ENCODE measurements at places on chromosomes 4 and X.

- no peak for DNase-seq
These were observed 490.9 kb upstream of the INTU start for GRCh38 chr4:127141856-127142255.

DNA sequence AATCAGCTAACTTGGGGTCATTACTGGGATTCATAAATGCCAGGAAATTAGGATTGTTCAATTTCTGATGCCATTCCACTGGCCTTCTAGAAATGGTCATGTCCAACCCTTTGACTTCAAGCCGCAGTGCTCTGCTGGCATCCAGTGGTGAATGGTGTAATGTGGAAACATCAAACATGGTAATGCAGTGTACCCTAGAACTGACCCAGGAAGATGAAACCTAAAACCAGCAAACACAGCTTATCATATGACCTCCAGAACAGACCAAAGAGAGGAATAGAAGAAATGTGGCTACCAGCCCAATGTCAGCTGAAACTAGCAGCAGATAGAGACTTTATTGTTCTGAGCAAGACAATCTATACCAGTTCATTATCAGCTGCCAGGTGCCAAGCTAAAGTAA lies 13.8 kb downstream of the CXCL13 start:
- no peak for DNase-seq

GRCh38 chrX:3963980-3964379 lies 250.5 kb upstream of the PRKX start:
- DNase-seq = no peak

GRCh38 chrX:154032160-154032559 lies 12.5 kb upstream of the IRAK1 start:
- no peak for DNase-seq

GRCh38 chrX:68997511-68997910 lies 167.7 kb downstream of the PJA1 start:
- no peak for DNase-seq

DNA sequence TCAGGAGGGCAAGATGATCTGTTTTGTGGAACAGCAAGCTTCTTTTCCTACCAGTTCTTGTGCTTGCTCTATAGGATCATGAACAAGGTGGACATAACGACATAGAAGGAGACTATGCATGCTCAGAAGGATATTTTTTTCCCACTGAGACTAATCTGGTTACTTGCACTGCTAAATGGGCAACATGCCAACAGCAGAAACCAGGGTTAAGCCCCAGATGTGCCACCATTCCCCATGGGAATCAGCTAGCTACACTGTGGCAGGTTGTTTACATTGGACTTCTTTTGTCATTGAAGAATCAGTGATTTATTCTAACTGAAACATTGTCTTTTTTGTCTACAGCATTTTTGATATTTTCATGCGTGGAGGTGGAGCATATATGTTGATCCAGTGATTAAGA lies 165.6 kb downstream of the C4orf33 start:
- DNase-seq = no peak

GRCh38 chrX:24696294-24696693 lies 2.6 kb downstream of the POLA1 start:
- DNase-seq = no peak

DNA sequence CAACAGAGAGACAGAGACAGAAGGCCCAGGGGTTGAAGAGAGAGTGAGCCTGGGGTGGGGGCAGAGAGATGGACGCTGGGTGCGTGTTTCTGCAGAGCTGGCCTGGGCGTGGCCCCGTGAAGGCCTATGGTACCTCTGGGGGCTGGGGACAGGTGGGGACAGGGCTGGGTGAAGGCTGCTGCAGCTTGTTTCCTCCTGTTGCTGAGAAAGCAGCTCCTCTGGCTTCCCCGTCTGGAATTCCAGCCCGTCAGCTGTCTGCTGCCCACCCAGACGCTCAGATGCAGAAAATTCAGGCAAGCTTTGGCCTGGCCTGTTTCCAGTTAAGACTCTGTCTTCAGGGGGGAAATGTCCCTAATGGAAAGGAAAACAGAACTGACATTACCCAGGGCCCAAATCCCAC lies 76.8 kb upstream of the PSAPL1 start:
- no peak for DNase-seq

GRCh38 chr4:139011225-139011950 lies 4.2 kb upstream of the NOCT start:
- DNase-seq = no peak

DNA sequence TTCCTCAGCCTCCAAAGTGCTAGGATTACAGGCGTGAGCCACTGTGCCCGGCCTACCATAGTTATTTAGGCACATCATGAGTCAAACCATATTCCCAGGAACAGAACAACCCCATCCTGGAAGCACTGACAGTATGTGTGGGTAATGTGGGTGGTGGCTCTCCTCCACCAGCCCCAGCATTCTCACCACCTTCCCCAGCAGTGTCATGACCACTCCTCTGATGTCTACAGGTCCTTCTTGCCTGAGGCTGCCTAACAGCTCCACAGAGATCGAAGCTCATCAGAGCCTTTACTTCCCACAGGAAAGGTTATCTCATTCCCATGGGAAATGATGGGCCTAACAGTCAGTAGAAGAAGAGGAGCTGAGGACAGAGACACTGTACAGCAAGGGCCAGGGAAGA lies 129.5 kb upstream of the GPC4 start:
- DNase-seq = no peak

- peak; percentile 45 for DNase-seq
These were observed 52.4 kb upstream of the TRIM2 start for GRCh38 chr4:153151535-153152455.

GRCh38 chrX:80138938-80139337 lies 124.4 kb downstream of the TBX22 start:
- no peak for DNase-seq

- DNase-seq = no peak
These were observed 17.8 kb downstream of the ANXA3 start for GRCh38 chr4:78569306-78569821.

DNA sequence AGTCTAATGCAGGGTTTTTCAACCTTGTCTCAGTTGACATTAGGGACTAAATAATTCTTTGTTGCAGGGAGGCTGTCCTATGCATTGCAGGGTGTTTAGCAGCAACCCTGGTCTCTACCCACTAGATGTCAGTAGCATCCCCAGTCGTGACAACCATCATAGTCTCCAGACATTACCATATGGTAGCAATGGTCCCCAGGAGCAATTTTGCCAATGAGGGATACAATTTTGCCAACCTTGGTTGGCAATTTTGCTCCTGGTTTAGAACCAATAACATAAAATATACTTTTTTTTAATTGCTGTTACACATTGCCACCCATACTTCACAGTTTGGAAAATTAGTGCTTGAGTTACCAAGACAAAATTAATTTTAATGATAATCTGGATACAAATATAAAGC lies 6.0 kb downstream of the EREG start:
- peak; percentile 35 for DNase-seq

- no peak for DNase-seq
These were observed 384.9 kb downstream of the TLL1 start for GRCh38 chr4:166257891-166258290.

- DNase-seq = no peak
These were observed 45.7 kb upstream of the CCDC160 start for GRCh38 chrX:134191281-134191680.

- no peak for DNase-seq
These were observed 678.6 kb downstream of the IQCM start for GRCh38 chr4:149136951-149137620.

DNA sequence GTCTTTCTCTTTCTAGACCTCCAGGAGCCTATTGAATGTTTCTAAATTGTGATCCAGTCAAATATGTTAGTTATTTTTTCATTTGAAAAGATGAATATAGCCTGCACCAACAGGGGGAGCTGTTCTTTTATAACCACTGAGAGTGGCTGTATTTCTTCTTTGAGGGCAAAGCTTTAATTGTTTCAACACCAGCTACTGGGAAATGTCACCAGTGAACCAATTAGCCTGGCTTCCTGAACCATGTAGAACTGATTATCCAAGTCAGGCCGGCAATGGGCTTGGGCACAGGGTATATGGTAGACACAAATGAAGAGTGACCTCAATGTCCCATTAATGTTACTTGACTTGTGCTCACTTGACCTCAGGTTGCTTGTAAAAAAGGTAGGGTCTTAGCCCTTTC lies 4.8 kb upstream of the DAPP1 start:
- DNase-seq = peak; percentile 22

DNA sequence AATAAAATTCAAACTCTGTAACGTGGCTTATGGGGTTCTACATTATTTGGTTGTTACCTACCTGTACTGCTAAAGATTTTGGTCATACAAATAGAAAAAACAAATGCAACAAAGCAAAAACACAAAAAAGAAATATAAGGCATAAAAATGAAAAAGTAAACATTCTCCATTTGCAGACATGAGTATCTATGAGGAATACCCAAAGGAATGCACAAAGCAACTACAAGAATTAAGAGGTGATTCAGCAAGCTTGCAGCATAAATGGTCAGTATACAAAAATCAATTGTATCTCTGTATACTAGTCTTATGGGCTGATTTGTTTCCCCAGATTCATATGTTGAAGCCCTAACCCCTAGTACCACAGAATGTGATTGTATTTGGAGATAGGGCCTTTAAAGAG lies 3.6 kb upstream of the PDE5A start:
- DNase-seq = no peak

DNA sequence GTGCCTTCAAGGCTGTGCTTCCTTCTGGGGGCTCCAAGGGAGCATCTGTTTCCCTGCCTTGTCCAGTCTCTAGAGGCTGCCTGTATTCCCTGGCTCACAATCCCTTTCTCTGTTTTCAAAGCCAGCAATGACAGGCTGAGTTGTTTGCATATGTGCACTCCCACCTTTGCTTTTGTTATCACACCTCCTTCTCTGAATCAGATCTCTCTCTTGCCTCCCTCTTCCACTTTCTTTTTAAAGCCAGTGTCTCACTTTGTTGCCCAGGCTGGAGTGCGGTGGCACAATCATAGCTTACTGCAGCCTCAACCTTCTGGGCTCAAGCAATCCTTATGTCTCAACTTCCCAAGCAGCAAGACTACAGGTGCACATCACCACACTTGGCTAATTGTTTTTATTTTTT lies 37.1 kb upstream of the LEF1 start:
- DNase-seq = no peak

DNA sequence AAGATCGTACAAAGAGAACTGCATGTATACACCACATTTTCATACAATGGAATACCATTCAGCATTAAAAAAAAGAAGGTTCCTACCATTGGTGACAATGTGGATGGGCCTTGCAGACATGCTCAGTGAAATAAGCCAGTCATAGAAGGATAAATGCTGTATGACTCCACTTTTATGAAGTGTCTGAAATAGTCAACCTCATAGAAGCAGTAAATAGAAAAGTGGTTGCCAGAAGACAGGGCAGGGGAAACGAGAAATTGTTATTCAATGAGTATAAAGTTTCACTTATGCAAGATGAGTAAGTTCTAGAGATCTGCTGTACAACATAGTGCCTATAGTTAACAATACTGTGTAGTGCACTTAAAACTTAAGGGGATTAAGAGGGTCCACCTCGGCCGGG lies 257.5 kb upstream of the FTHL17 start:
- DNase-seq = no peak

GRCh38 chrX:38089173-38089982 lies 83.0 kb downstream of the SYTL5 start:
- DNase-seq = no peak

- no peak for DNase-seq
These were observed 34.2 kb downstream of the BCOR start for GRCh38 chrX:40063555-40063954.

GRCh38 chr4:94813221-94813620 lies 55.5 kb downstream of the BMPR1B start:
- no peak for DNase-seq

GRCh38 chrX:136896121-136896914 lies 15.8 kb upstream of the RBMX start:
- no peak for DNase-seq

DNA sequence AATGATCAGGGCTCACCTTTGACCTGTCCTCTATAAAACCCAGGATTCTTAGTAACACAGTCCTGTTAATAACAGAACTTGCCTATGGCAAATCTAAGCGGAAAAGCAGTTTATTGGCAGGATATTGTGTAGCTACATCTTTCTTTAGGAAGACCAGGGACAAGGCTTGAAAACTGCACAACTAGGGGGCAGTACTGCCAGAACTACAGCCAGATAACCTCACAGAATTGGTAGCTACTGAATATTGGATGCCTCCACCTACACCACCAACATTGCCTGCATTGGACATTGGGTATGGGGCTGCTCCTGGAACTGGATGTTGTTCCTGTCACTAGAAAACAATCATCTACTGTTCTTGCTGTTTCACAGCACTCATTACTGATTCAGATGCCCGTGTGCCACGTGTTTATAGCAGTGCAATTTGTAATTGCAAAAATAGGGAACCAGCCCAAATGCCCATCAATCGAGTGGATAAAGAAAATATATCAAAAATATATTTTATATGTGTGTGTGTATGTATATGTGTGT lies 47.4 kb downstream of the REPS2 start:
- no peak for DNase-seq

Measured in GM10248 (cell line).